Stimulated activated CD8-positive, alpha-beta memory T cell treated with anti-CD3 and anti-CD28 coated beads, Interleukin-7, amount 100 ng/mL, for 4 hours (primary cell): ENCODE measurements at places on chromosomes 6 and 20.

- DNase-seq, result no peak
These were observed 9.1 kb downstream of the DNAJC5 start for GRCh38 chr20:63903796-63904561.

GRCh38 chr6:158191761-158192160 is 23.6 kb downstream of the GTF2H5 start:
- no peak for DNase-seq

- DNase-seq, result no peak
These were observed 124.7 kb downstream of the CD24 start for GRCh38 chr6:106849676-106850332.

- no peak for DNase-seq
These were observed 26.8 kb upstream of the DLGAP4 start for GRCh38 chr20:36279362-36279761.

DNA sequence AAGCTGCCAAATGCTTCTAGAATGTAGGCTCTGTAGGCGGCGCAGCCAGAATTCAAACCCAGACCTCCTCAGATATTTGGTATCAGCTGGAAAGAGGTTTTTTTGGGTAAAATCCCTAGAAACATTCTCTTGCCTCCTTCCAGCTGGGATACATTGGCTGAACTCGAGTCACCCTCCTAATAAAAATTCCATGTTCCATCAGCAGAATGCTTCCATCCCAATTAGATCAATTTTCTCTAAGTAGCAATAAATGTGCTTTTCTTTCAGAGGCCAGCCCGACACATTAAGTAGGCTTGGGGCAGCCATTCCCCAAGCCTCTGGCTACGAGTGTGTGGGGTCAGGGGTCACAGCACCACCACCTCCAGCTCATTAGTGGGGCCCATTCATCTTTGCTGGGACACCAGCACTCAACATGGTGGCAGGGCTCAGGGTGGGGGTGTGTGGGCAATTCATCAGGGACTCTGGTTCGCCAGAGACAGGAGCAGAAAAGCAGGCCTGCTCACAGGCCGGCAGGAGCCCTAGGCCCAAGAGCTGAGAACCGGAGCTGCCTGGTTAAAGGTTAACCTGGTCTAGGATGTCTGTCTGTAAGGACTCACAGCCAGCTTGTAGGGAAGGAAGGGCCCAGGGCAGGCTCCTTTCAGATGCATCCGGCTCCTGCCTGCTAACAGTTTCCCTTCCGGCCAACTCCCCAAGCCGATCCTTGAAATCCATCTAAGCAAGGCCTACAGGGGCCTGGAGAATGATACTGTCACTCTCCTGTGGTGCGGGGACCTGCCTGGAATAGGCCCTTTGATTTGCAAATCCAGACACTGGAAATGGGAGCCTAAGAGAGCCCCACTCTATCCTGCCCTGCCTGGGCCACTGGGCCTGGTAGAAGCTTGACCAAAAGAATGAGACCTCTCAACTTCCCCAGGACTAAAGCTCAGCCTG is 159.1 kb upstream of the TOP1 start:
- DNase-seq, result no peak

GRCh38 chr6:65852369-65852852 is 145.4 kb upstream of the EYS start:
- no peak for DNase-seq

GRCh38 chr6:104705095-104705707 is 154.5 kb downstream of the HACE1 start:
- DNase-seq, result peak; percentile 16
